NCI-H1048 (cell line): ENCODE measurements at places on chromosomes 2 and 18.

- no peak for DNase-seq
These were observed 5.5 kb upstream of the MSH6 start for GRCh38 chr2:47777277-47777937.

GRCh38 chr2:46241344-46241743 lies 55.9 kb upstream of the EPAS1 start:
- DNase-seq = no peak

GRCh38 chr2:129061069-129061768 lies 742.6 kb upstream of the HS6ST1 start:
- DNase-seq = no peak

DNA sequence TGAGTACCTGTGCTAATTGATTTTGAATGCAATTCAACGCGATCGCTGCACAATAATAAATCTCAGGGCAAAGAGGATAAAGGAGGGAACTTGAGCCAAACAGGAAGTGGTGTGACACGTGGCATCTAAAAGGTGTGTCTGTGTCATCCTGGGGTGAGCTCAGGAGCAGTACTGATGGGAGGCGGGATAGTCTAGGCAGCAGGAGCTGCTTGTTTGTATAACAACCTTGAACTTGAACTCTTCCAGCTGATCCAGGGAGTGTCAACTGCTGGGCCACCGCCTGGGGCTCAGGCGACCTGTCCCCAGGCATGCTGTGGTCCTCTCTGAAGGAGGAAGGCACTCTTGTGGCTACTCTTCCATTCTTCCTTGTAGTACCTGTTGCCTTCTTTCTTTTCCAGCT lies 61.2 kb downstream of the BOD1L2 start:
- DNase-seq = no peak
